ENCODE measurements at places on chromosomes 1 and 21.
A peak's percentile ranks its signal among the peaks of the same experiment; 100 is the strongest.

- DNase-seq = no peak
Measured at GRCh38 chr1:18229625-18230024, 122.0 kb downstream of the IGSF21 start.

DNA sequence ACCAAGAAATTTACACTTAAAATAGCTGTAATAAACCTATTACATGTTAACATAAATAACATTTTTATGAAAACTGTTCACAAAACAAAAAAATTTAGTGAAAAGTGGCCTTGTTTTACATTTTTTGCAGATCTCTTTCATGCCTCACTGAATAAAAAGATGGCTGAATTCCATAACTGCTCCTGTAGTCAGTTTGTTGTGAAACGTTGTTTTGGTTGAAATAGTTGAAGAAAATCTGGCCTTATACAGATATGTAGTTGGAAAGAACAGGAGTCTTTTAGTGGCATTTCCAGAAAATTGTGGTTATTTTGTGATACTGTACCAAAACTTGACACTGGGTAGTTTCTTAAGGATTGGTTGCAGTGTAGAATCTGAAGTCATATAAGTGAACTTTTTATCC lies 18.1 kb downstream of the ITSN1 start:
- DNase-seq = peak; percentile 50

DNA sequence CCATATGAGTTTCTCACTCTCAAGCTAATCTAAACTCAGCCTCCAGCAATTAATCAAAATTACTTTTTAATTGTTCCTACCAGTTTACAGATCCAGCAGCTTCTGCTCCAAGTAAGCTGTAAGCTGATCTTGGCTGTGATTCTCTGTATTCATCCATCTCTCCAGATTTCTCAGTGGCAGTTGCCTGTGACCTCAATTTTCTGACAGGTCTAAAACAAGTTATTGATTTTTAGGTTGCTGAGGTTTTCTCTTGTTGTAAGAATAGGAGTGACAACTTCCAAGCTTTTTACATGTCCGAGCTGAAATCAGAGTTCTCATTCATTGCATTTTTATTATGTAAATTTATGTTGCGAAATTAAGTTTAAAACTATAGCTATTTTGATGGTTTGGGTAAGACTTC lies 1044.4 kb downstream of the PLA2G4A start:
- DNase-seq = peak; percentile 3

- DNase-seq = no peak
Measured at GRCh38 chr1:176925223-176925622, 239.3 kb downstream of the ASTN1 start.

All from astrocyte (in vitro differentiated cells and primary cell).